ENCODE measurements at places on chromosomes 11 and 22.

DNA sequence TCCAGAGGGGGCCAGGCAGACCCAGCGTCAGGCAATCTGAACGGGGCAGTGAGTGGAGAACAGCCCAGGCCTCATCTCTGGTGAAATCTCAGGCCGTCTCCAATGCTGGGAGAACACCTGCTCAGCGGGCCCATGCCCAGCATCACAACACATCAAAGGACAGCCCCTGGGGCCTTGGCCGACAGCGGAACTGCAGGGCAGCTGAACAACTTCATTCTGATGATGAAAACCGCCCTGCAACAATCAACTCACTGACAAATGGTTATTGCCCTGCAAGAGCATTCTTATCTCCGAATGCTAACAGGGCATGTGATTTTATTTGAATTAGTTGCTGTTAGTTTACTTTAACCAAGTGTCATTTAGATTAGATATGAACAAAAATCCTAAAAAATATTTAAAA is 14.6 kb downstream of the CELSR1 start:
- no peak for DNase-seq

DNA sequence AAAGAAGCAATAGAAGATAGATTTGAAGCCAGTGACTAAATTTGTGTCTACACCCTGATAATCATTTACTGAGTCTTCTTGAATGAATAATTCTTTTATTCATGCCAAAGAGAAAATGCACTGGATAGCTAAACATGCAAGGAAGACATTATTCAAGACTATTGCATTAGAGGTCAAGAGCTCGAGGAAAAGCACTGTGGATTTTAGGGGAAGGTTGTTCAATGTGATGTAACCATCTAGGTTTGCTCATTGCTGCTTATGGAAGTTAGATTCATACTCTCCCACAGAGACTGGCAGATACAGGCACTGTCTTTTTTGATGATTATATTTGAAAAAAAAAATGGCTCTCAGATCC is 682.1 kb downstream of the KCNA4 start:
- no peak for DNase-seq

- no peak for DNase-seq
These were observed 7.1 kb downstream of the MUC2 start for GRCh38 chr11:1081601-1082311.

DNA sequence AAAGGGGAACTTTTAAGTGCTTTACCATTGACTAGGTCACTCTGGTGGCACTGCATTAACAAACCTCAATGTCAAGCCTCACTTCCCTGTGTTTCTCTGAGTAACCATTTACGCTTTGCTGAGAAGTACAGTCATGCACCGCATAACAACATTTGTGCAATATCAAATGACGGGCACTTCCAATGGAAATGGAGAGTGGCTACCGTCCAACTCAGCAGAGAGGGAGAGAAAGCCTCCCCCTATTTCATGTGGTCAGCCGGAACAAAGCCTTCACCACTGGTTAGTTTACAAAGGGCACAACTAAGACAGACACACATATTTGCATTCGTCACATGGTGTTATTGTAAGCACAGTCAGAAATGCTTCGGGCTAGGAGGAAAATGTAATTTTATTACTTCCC is 117.3 kb downstream of the RASSF10 start:
- DNase-seq, result no peak

DNA sequence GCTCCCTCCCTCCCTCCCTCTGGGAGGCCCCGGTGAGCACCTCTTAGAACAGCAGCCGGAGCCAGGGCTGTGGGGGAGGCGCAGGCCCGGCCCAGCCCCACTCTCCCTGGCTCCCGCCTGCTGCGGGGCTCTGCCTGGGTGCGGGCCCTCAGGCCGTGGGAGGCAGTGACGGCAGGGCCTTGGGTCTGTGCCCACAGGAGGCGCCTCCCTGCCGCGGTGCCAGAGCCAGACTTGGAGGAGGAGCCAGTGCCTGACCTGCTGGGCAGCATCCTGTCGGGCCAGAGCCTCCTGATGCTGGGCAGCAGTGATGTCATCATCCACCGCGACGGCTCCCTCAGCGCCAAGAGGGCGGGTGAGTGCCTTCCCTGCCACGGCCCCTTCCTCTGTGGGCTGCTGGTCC is 9.5 kb downstream of the IRF7 start:
- DNase-seq, result no peak

DNA sequence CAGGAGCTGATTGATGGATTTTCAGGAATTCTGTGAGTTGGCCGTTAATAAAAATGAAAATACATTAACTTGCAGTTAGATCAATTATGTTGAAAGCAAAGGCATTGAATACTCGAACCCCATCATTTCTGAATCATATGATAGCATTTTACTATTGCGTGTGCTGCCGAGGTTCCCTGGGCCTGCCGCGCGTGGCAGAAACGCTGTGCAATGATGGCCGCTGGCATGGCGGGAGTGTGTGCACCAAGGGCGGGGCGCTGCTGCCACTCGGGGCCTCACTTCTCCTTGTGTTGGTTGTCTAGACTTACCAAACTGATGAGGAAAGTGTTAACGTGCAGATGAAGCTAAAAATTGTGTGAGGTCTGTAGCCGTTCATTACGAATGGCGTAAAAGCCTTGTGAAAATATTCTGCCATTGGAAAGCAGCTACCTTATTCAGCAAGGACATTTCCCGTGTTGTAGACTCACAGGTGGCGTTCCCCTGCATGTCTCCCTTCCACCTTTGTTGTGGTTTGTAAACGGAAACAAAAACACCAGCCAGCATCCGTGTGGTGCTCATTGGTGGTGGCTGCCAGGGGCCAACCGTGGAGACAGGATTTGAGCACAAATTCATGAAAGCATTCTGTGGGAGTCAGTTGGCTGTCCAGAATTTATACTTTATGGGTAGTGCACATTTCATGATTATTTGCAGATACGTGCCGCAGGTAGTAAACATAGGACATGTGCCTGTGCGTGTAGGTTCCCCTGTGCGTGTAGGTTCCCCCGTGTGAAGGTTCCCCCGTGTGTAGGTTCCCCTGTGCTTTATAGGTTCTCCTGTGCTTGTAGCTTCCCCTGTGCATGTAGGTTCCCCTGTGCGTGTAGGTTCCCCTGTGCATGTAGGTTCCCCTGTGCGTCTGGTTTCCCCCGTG is 5.9 kb upstream of the GRAMD4 start:
- no peak for DNase-seq
